Hematopoietic multipotent progenitor cell treated with erythropoietin and hydrocortisone succinate and interleukin-3 and kit ligand, for 6 days (in vitro differentiated cells): ENCODE measurements at places on chromosomes 12 and 14.
A peak's percentile ranks its signal among the peaks of the same experiment; 100 is the strongest.

DNA sequence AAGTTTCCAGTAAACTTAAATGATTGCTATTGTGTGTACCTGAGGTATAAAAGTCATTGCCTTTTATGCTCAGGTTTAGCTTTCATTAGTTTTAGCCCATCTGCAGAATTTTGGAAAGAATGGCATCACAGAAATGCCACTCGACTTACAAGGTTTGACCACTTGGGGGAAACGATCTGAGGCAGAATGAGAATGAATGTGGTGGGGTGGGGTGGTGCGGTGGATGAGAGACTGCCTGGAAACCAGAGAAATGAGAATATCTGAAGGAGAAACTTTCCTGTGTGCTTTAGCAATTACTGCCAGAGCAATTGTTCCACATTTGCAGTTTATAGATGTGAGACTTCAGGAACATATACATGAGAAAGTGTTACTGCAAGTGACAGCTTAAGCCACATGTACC lies 225.4 kb upstream of the PDE3A start:
- DNase-seq: peak; percentile 5

GRCh38 chr14:55699131-55700057 lies 119.4 kb downstream of the KTN1 start:
- DNase-seq: no peak

GRCh38 chr12:98559666-98560065 lies 33.8 kb upstream of the SLC25A3 start:
- DNase-seq: no peak

DNA sequence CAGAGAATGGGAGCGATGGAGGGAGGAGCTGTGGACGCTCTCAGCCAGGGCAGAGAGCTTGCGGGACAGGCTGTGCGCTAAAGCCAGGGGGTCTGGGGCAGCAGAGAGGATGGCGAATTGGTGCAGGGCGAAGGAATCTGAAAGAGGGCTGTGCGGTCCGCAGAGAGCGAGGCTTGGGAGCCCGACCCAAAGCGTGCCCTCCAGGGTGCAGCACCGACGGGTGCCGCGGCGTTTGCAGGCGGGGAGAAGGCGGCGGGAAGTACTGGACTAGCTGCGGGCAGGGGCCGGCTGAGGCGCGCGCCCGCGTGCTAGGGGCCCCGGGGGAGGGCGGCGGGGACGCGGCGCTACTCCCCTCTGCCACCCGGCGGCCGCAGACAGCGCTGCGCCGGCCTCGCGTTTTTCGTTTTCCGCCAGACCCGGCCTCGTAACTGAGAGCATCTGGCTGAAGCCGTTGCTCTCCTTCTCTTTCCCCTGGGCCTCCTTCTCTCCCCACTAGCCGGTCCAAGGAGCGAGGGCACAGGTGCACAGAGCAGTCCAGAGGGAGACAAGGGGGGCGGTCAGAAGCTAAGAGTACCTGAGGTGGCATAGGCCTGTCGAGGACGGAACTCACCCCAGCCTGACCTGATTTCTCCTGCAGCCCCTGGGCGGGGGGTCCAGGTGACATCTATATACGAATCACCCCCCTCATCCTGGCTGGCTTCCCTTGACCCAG lies 24.9 kb downstream of the SLC6A12 start:
- peak; percentile 87 for DNase-seq

GRCh38 chr14:81533212-81533535 lies 479 bp downstream of the SEL1L start:
- peak; percentile 10 for DNase-seq

DNA sequence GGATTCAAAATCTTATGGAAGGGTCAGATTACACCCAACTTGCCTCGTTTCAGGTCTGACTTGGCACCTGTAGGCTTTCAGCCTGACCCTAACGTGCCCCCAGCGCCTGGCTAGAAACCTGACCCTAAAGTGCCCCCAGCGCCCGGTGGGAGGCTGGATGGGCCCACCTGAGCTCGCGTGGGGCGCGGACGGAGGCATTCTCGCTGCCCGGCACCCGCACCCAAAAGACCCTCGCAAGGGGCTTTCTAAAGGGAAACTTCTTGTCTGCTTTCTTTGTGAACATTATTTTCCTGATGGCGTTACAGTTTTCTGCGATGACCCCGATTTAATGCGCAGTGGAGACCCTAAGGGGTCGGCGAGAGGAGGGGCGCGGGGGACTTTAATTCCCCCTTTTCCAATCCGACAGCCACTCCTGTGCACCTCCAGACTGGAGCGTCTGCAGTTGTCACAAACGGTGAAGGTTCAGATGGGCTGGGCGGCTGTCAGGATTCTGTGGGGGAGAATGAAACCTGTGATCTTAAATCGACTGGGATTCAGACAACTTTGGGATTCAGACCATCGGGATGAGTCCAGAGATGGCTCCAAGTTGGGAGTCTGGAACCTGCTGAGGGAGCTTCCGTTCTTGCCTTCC lies 751 bp upstream of the HRK start:
- DNase-seq: no peak

GRCh38 chr14:96578619-96579018 lies 76.4 kb downstream of the PAPOLA start:
- no peak for DNase-seq

DNA sequence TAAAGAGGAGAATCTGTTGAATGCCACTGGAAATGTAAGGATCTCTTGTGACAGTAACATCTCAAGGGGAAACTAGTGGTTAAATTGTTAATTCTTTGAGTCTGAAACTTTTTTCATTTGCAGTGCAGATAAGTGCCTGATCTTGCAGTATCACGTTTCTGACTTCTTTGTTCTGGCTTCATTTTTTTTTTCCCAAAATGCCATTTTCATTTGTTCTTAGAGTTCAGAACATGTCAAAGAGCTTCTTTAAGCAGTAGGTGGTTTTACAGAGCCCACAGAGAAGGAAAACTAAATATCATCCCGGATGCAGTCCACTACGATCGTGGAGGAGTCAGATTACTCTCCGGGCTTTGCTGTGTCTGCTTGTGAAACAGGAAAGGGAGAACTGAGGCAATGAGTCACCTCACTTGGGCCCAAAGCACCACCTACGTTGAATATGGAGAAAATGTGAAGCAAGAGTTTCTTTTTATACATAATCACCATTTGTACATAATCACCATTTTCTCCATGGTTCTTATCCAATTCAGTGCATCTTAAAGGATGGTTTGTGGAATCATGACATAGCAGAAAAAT lies 43.9 kb downstream of the HMGA2 start:
- DNase-seq: no peak

- DNase-seq: no peak
Observed at GRCh38 chr14:105412771-105413543, 6.7 kb upstream of the MTA1 start.

GRCh38 chr14:77580964-77581505 lies 35.4 kb downstream of the SPTLC2 start:
- peak; percentile 88 for DNase-seq

DNA sequence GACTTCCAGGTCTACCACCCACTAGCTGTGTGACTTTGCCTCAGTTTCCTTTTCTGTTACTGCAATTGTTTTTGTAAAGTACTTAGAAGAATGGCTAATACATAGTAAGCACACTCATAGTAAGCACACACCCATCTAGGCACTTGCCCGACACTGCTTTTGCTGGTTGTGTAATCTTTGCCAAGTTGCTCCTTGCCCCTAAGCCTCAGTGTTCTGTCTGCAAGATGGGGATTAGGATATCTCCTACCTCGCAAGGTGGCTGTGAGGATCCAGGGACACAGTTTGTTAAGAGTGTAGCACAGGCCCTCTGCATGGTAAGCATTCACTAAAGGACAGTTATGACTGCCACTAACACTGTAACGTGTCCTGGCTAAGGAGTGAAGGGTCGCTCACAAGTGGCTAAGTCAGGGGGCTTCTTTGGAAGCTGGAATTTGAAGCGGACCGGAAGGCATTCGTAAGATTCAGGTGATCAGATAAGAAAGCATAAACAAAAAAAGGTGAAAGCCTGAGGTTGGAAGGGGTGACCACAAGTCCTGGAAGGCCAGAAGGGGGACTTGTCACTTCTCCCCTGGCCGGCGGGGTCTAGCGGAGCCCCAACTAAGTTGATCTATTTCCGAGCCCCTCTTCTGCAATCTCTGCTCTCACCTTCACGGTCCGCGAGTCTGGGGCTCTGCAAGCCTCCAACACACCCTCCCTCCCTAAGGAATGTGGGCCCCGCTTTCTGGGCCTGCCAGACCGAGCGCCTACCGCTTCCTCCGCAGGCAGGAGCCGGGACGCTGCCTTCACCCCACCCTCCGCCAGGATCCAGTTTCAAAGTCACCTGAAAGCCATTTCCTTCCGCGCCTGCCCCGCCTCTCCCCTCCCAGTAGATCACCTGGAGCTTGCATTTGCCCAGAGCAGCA lies 1.5 kb upstream of the PLEKHG3 start:
- no peak for DNase-seq

DNA sequence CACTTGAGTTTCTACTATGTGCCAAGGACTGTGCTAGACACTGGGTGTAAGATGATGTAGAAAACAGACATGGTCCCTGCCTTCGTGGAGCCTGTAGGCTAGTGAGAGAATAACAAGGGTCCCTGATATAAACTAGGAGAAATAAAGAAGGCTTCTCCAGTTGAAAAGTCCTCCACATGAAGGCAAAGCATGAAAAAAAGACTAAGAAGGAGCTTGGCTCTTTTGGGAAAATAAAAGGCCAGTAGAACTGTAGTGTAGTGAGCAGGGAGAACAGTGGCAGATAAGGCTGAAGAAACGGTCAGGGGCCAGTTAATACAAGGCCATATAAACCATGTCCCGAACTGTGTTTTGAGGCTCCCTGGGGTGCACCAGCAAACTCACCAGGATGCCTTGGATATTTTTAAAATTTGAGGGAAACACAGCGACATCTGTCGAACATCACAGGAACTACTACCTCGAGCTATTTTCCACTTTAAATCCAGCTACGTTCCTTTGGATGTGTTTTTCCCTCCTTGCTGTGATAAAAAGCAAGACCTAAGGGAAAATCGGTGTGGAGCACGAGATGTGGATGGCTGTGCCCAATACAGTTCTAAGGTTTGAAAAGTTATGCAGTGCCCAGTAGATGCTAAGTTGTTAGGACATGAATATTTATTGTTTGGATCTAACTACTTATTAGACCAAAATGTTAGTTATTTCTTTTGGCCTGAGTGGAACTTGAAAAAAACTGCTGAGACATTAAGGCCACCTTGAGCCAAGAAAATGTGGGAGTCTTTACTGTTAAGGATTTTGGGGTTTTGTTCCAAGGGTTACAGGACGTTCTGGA lies 8.5 kb upstream of the CFL2 start:
- DNase-seq: peak; percentile 69

- peak; percentile 54 for DNase-seq
Observed at GRCh38 chr12:69566603-69567002, 18.7 kb upstream of the CCT2 start.

DNA sequence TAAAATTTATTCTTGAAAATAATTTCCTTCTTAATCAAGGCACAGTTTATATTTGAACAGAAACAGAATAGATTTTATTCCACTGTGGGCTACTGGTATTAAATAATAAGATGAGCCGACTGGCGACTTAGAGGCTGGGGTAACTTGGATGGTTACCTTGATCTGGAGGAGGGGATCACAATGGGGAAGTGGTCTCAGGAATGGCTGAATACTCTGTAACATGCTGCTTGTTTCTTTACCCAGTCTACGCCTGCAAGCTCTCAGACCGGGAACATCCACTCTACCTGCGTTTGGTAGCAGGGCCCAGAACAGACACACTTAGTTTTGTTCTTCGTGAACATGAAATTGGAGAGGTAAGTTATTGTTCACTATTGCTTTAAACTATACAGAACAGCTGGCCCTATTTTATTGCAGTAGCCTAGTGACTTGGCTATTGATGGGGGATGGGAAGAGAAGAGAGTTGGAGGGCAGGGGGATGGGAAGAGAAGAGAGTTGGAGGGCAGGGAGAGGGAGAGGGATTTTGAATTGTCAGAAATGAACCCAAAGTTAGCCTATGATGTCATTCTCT lies 67.9 kb downstream of the GNS start:
- DNase-seq: no peak

DNA sequence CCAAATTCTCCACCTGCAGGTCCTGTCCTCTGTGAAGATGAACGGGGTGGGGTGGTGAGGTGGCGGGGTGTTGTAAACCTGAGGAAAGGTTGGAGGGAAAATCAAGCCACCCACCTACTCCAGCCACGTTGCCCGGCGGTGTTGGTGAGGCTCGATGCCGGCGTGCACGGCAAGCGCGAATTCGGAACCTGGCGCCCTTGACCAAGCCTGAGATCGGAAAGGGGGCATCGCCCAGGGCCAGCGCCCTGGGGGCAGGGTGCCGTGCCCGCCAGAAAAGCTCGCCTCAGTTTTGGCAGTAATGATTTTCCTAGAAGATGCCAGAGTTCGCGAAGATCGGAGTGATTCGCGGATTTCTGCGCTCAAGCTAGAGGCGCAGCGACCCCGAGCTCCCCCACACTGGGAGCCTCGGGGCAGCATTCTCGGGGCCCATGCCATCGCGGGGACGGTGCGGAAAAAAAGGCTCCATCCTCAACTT lies 817 bp downstream of the STXBP6 start:
- DNase-seq: no peak

DNA sequence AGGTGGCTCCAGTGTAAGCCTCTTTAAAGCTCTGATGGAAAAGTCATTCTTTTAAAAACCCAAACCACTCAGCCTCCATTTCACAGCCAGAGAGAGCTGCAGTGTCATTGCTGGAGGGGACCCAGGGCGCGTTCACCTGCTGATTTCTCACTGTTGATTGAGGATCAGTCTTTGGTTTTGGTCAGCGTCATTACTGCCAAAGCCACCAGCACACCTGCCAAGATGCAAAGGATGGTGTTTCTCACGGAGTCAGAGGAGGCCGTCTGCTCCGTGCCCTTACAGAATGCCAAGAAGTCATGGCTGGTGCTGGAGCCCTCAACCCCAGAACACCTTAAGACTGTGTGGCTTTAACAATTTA lies 32.8 kb upstream of the BATF start:
- DNase-seq: no peak

- DNase-seq: no peak
Observed at GRCh38 chr14:36222952-36223468, 46.5 kb upstream of the PTCSC3 start.

DNA sequence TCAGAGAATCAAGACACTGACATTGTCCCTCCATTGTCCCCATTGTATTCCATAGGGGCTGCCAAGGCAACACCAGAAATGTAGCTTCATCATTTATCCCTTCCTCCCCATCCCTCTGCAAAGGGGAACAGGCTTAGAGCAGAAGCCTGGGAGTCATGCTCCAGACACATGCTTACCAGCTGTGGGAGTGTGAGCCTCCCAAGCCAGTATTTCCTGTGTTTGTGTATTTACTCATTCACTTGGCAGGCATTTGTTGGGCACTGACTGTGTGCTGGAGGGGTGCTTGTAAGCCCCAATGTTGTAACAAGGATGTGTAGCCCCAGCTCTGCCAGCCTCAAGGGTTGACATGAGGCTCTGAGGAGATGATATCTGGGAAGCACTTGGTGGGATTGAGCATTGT lies 46.0 kb upstream of the TCL1A start:
- DNase-seq: no peak

DNA sequence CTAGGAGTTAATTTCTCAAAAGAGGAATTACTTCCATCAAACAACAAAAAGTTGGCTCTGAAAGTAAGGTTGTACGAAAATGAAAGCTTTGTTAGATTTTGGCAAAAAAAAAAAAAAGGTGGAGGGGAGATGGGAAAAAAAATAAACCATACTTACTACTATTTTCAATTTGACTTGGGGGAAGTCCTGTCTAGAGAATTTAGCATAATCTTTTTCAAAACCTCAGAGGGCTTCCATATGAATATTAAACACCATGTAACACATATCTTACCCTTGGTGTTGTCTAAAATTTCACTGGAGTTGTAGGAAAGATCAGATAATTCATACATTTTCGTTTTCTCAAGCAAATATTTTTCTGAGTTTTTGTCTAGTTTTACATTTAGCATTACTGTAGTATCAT lies 17.5 kb downstream of the GRIP1 start:
- no peak for DNase-seq
